Stimulated activated CD8-positive, alpha-beta memory T cell treated with anti-CD3 and anti-CD28 coated beads, Interleukin-7, amount 100 ng/mL, for 1 hour (primary cell): ENCODE measurements at places on chromosomes 12 and 14.

DNA sequence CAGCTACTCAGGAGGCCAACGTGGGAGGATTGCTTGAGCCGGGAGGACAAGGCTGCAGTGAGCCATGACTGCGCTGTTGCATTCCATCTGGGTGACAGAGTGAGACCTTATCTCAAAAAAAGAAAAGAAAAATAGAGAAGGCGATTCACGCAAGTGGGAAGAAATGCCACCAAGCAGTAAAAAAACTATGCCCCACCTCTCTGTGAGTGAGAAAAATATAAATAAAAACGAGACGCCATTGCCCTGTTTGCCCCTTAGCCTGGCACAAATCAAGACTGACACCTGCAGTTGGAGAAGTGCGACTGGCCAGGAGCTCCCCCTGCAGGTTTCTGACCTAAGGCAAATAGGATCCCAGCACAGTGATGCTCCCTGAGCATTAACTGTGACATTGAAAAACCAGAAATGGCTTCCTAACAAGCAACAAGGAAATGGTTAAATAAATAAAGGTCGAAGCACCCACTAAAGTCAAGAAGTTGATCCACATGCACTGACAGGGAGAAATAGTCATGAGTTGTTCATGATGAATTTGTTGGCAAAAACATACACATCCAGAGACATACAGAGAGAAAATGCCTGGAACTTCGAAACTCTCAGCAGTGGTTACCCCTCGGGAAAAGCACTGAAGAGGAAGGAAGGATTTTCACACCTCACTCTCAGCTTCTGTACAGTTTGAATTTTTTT, 21.1 kb downstream of the GSC start:
- DNase-seq = no peak

GRCh38 chr12:69120354-69120753, 119.0 kb upstream of the CPSF6 start:
- DNase-seq = no peak

DNA sequence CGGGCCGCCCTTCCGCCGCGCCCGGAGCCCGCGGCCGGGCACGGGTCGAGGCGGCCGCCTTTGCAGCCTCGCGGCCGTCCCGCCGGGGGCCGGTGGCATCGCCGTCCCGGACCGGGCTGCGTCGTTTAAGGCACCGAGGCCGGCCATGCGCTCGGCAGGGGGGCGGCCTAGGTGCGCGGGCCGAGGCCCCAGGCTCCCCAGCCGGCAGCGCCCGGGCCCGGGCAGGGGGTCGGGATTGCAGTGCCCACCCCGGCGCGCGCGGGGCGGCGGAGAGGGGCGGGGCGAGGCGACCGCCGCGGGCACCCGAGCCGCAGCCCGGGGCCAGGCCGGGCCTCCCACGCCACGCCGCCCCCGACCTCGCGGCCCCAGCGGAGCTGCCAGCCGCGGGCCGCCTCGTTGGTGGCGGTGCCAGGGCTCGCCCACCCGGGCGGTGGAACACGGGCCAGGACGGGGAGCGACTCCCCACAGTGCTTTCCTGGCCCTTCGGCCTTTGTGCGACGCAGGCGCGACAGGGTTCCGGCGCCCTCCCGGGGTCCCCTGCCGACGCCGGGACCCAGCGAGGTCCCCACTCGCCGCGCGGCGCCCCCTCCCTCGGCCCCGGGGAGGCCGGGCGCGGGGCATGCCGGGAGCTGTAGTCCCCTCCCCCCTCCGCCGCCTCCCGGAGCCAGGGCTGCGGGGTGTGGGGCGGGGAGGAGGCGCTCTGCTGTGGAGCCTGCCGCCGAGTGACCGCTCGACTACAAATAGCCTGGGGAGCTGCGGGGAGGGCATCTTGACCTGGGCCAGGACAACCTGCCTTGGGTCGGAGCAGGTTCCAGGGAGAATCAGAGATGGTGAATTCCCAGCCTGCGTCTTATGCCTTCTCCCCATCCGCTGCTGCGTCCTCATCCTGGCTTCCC, 769 bp downstream of the FKBP4 start:
- peak; percentile 46 for DNase-seq

DNA sequence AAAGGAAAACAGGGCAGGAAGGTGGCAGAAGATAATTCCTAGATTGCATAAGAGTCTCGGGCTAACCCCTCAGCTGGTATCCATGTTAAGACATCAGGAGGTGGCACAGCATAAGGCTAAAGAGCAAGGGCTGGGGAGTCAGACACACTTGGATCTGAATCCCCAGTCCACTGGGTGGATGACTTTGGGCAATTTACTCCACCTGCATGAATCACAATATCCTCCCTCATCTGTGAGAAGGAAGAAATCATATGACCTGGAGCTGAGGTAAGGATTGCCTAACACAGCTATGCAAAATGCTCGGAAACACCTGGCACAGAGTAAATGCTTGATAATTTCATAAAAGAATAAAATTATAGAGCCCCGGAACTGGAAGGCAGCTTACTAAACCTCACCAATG, 217.9 kb downstream of the PIK3C2G start:
- DNase-seq = no peak
